RWPE2 (cell line): ENCODE measurements at places on chromosomes 5 and 9.

DNA sequence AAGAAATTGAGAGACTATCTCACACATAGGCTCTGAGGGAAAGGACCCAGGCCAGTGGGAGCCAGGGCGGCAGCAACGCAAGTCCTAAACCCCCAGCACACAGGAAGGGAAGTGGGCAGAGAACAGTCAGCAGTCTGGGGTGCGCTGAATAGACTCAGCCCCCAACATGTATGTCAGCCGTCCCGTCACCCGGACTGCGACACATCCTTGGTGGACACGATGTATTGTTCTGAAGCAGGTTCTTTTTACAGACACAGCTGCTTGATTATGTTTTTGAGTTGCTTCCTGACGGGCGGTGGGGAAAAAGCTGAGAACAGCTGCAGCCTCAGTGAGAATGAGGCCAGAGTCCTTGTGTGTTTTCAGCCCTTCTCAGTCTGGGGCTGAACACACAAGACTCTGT is 64.1 kb upstream of the CXCL14 start:
- no peak for DNase-seq

GRCh38 chr5:174159327-174160114 is 114.0 kb downstream of the NSG2 start:
- peak; percentile 96 for DNase-seq

GRCh38 chr5:170132269-170132975 is 26.7 kb downstream of the FOXI1 start:
- DNase-seq = no peak

- no peak for DNase-seq
Measured at GRCh38 chr9:26034786-26035185, 356.5 kb upstream of the TUSC1 start.

DNA sequence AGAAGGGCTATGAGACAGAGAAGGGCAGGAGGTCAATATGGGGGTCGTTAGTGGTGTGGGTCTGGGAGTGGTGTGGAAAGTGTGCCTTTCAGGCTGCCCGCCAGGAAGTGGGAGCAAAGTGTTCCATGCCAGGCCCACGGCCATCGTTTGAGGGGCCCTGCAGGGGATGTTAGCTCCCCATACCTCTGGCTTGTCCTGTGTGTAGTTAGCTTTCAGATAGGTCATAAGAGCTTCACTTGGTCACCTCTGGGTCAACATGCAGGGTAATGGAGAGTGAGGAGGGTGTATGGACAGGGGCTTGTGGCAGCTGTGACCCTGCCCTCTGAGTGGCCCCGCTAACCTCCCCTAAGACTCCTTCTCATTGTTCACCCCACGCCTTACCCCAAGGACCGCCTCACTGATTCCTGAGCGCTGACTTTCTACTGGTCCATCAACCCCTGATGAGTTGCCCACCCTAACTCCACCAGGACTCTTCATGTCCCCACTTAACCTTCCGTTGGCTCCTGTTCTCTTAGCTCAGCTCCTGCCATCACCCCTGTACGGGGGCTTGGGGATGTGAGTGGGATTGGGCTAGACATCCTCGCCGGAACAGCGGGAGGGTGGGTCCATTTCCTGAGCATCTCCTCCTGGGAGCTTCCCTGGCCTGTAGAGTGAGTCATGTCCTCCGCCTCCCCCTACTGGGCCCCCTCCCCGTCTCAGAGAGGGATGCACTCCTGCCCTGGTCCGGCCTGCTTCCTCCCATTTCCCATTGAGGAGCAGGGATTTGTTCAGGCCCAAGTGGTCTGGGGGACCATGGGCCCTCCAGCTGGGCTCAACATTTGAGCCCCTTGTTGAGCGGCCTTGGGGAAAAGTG is 125.7 kb downstream of the FGF18 start:
- DNase-seq = no peak

DNA sequence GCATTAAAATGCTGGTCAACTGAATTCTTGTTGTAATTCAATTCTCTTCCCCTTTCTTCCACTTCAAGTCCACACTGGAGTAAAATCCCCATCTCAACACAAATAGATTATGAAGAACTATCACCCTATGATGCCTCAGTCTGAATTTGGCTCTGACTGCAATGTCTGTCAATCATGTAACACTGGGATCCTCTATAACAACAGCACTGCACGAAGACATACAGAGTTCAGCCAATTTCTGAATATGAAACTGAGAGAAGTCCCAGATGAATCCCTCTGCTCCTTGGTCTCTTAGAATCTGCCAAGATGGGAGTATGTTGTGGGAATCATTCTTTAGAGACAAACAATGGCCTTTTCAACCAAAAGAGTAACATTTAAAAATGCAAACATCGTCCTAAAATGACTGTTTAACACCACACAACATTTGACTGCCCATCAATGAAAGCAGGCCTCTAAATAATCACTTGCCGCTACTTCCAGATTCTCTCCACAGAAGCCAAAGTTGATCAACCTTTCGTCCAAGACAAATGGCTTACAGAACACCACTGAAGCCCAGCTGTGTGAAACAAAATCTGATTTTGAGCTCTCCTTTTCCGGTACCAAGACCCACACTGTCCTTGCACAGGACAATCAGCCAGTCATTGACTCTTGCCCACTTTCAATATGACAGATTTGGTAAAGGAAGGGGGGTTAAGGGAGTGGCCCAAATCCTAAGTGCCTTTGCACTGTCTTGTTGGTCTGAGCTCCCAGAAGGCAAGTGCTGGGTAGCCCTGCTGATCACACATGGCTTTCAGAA is 258.0 kb downstream of the EBF1 start:
- no peak for DNase-seq

DNA sequence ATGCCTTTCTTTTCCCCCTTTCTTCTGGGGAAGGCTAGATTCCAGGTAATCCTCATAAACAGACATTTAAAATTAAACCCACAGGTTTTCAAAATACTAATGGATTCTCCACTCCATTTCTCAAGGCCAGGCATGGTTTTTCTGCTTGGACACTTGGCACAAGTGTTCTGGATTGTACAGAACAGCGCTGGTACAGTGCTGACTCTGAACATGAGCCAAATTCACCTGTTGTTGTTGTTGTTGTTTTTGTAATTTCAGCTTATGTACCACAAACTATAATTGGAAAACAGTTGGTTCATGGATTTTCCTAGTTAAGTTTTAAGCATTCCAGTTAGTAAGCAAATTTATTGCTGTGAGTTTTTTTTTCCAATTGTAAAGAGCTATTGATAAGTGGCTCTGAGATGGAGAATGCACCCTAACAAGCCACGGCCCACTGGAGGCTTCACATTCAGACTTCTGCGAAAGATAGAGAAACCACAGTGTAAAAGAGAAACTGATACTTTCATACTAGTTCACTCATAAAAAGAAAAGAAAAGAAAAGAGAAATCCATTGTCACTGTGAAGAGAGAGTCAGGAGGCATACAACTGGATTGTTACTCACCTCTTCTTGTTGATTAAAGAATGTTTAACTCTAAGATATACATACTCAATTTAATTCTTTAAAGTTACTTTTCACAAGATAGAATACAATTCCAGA is 16.2 kb upstream of the ITGA1 start:
- no peak for DNase-seq

GRCh38 chr5:58459146-58460001 is 512 bp downstream of the PLK2 start:
- peak; percentile 65 for DNase-seq

GRCh38 chr9:36040271-36040925 is 3.7 kb downstream of the RECK start:
- DNase-seq = no peak

DNA sequence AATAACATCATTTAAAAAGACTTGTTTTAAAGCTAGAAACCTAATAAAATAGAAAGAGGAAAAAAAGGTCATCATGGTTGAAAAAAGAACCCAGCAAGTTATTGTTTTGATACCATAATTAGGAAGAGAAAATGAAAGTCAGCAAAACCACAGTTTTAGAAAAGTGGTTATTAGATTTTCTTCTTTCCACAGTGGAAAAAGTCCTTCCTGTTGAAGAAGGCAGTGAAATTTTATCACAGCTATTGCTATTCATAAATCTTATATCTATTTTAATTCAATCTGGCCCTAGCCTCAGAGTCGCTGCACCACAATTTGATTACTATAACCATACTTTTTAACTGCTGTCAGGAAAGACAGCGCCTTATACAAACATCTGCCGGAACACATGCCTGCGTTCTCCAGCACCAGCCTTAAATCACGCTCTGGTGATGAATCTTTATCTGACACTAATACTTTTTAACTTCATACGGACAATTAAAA is 60.3 kb downstream of the MAPKAP1 start:
- DNase-seq = no peak

DNA sequence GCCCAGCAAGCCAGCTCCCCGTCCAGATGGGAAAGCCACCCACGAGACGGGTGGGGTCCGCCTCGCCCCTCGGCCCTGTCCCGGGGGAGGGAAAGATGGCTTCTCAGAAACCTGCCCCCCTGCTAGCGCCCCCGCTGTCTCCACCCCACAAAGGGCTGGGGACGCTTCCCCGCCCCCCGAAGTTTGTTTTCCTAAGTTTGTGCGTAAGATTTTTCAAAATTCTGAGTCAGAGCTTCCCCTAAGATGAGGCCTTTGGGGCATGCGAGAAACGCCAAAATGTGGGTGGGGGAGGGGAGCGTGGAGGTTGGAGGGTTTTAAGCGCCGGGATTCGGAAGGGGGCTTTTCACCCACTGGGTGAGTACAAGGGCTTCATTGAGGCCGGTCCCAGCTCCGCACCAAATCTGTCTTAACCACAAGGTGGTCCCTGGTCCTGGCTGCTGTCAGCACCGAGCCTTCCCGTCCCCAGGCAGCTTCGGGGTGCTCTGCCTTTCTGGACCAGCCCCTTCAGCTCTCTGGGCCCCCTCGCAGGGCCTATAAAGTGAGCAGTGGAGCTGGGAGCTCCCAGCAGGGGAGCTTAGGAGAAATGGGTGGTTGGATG is 32.3 kb downstream of the PRRX2 start:
- no peak for DNase-seq

DNA sequence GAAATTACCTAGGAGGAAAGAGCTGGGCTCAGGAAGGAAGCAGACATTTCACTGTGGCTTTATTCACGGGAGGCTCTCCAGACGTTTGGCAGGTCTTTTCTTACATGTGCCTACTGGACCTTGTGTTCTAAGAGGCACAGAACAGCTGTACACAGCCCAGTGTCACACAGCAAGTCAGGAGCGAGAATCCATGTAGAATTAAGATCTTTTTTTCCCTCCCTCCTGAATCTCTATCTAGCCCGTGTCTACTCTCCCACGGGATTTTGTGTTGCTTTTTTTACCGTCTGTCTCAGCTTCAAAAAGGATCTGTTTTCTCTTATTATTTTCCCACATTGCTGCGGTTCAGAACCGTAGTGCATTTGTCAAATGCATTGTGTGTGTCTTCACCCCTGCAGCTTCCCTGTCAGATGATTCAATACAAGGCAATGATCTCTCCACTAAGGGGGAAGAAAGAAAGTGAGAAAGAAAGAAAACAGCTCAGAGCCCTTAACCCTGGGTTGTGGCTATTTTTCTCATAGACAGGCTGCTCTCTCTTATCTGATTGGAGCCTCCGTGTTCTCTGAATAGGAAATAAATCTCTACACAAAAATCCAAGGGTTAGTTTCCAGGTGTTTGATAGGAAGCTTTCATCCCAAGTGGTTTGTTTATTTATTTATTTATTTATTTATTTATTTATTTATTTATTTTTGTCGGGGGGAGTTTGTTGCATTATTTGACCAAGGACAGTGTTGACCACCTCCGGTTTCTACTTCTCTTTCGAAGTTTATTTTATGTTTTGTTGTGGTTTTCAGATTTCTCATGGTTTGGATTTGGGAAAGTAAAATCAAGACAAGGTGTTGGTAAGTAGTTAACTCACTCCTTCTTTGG is 191.0 kb downstream of the NTRK2 start:
- DNase-seq = no peak

DNA sequence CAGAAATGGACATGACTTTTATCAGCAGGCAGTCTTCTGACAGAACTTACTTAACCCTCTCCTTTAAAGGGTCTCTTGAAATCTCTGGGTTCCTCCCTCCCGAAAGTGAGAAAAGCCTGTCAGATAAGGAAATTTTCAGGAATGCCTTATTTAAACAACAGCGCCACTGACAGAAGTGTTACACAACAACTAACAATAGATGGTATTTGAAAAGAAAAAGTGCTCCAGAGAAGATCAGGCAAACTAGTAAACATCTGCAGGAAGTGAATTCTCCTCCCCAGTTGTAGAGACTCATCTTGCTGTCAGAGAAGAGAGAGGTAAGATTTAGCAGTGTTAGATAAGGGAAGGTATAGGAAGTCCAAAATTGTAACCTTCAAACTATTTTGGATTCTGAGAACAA is 107.2 kb upstream of the NFIL3 start:
- DNase-seq = no peak

- no peak for DNase-seq
Measured at GRCh38 chr9:13717322-13718054, 438.0 kb upstream of the MPDZ start.

GRCh38 chr9:96052686-96053085 is 177.2 kb downstream of the ERCC6L2 start:
- no peak for DNase-seq

- no peak for DNase-seq
Measured at GRCh38 chr5:5373351-5373989, 49.0 kb upstream of the ICE1 start.

DNA sequence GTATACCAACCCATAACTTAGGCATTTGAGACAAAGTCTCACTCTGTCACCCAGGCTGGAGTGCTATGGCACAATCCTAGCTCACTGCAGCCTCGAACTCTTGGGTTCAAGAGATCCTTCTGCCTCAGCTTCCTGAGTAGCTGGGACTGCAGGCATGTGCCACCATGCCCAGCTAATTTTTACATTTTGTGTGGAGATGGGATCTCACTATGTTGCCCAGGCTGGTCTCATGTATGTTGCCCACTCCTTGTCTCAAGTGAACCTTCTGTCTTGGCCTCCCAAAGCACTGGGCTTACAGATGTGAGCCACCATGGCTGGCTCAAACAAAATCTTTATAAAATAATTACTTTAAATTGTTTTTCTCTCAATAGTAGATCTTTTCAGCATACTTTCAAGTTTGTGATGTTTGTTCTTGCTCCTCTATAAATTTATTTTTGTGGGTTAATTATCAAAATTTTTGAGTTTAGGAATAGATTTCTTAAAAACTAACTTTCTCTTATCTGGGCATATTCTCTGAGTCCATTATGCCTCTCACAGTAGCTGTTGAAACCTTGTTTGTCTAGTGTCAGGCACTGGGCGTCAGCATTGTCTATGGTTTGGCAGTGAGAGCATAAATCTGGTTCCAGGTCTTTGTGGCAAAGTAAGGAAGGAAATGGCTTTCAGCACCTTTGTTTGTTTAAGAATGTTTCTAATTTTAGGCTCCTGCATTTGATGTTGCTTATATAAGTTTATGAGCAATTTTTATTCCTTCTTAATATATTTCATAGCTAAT is 38.7 kb downstream of the NLN start:
- no peak for DNase-seq

GRCh38 chr9:22383718-22384117 is 62.9 kb upstream of the DMRTA1 start:
- DNase-seq = no peak

DNA sequence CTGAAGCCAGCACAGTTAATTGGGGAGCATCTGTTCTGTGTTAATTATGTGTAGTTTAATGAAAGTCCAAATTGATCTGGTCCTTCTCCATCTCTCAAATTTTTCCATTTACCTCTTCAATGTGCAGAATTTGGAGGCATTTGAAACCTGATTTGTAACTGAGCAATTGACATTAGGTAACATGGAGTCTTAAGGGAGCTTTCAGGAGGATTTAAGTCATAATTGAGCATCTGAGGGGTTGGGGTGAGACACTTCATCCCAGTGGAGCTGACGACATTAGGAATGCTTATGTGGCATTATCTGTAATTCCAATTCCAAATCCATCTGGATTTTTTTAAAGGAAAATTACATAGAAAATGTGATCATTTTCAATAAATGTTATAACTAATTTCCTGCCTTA is 1015.9 kb downstream of the TLE1 start:
- DNase-seq = no peak

GRCh38 chr5:40160435-40160834 is 519.3 kb upstream of the PTGER4 start:
- DNase-seq = no peak

GRCh38 chr9:91844190-91844589 is 105.8 kb downstream of the ROR2 start:
- DNase-seq = no peak
